CD4-positive, alpha-beta T cell (primary cell): ENCODE measurements at places on chromosomes 7 and 10.

GRCh38 chr7:18123508-18124239 is 96.0 kb upstream of the PRPS1L1 start:
- H3K27me3 ChIP-seq, result no peaks in the 10 kb centered on the region
- H3K4me1 ChIP-seq, result no peaks in the 10 kb centered on the region
- no peak for DNase-seq
- no peak overlapping the region for H3K4me3 ChIP-seq
- H3K27ac ChIP-seq, result no peak overlapping the region

DNA sequence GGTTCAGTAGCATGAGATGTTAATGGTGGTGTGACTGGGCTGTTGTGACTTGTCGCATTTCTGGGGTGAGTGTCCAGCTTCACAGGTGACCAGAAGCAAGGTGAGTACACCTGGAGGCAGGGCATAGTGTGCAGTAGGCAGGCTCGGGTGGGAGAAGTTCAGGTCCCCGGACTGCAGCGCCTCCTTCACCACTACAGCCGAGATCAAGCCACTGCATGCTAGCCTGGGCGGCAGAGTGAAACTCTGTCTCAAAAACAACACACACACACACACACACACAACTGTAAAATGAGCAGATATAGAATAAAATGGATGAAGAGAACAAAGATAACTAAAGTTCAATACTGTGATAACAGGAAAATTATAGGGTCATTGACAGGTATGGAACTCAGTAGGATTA is 11.1 kb upstream of the PARD3 start:
- H3K4me1 ChIP-seq, result no peaks in the 10 kb centered on the region
- no peak overlapping the region for H3K4me3 ChIP-seq
- no peak overlapping the region for H3K27ac ChIP-seq
- no peak for DNase-seq
- H3K36me3 ChIP-seq, result no peaks in the 10 kb centered on the region
- H3K27me3 ChIP-seq, result no peaks in the 10 kb centered on the region

DNA sequence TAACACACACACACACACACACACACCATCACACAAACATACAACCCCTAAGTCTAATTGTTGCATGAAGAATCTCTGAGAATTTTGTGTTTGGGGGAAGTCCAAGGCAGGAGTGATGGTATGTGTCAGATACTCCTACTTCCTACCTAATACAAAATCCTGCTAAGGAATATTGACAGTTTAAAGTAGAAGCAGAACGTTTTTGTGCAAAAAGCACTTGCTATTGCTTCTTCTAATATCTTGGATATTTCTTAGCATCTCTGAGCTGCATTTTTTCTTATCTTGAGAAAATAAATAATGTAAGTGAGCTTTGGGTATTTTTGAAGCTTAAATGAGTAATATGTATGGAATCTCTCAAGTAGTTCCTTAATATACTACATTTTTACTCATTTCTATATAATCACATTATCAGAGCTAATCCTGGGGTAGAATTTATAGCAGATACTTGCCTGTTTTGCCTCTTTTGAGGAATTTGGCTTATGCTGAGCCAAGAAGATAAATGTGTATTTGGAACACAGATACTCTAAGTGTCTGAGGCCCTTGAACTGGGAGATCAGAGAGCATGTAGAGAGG is 212.3 kb downstream of the DKK1 start:
- no peaks in the 10 kb centered on the region for H3K27me3 ChIP-seq
- no peaks in the 10 kb centered on the region for H3K36me3 ChIP-seq
- H3K4me1 ChIP-seq, result no peaks in the 10 kb centered on the region
- DNase-seq, result no peak
- no peak overlapping the region for H3K27ac ChIP-seq
- H3K4me3 ChIP-seq, result no peak overlapping the region

DNA sequence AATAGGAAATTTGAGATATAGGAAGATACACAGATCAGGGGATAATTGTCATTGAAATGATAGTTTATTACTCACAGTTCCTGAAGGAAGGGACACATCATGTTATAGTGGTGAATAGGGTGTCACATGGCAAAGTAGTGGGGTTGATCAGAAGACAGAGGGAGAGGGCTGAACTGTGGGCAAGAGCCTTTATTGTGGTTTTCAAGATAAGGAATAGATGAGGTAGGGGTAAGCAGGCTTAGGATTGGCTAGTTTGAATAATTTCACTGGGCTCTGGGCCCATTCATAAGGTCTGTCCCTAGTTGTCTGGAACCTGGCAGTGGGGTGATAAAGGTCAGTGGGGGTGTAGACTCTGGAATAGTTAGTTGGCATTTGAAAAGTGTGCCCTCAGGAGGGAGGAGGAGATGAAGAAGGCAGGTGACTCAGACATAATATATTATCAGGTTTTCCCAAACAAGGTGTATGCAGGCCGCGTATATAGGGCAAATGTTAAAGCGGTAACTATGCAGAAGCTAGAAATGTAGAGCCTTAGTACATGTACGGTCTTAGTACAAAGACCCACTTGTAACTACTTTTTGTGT is 18.5 kb downstream of the FGL2 start:
- no peaks in the 10 kb centered on the region for H3K27me3 ChIP-seq
- DNase-seq, result no peak
- H3K4me1 ChIP-seq, result no peaks in the 10 kb centered on the region
- no peak overlapping the region for H3K27ac ChIP-seq

- H3K4me1 ChIP-seq, result peaks cover 6% of the 10 kb centered on the region
- H3K36me3 ChIP-seq, result no peaks in the 10 kb centered on the region
- H3K4me3 ChIP-seq, result no peak overlapping the region
- H3K27ac ChIP-seq, result no peak overlapping the region
Measured at GRCh38 chr10:17409170-17409733, 45.1 kb downstream of the ST8SIA6 start.
